T-cell (primary cell): ENCODE measurements at places on chromosomes 6 and 20.

DNA sequence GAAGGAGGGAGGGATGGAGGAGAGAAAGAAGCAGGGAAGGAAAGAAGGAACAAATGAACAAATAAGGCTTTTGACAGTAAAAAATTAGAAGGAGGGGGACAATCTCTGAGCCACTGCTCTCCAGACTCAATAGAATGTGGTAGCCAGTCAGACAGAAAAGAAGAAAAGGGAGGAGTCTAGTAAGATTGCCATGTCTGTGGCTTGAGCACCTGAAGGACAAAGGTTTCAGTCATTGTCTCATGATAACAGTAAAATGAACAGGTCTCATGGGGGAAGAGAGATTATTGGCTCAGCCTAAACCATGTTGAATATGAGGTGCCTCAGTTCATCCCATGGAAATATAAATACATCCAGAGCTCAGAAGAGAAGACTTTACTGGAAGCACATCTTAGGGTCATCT is 14.0 kb upstream of the LOC128125822 start:
- no peak for DNase-seq

GRCh38 chr20:23225407-23226060 is 125.1 kb upstream of the NXT1 start:
- no peak for DNase-seq

DNA sequence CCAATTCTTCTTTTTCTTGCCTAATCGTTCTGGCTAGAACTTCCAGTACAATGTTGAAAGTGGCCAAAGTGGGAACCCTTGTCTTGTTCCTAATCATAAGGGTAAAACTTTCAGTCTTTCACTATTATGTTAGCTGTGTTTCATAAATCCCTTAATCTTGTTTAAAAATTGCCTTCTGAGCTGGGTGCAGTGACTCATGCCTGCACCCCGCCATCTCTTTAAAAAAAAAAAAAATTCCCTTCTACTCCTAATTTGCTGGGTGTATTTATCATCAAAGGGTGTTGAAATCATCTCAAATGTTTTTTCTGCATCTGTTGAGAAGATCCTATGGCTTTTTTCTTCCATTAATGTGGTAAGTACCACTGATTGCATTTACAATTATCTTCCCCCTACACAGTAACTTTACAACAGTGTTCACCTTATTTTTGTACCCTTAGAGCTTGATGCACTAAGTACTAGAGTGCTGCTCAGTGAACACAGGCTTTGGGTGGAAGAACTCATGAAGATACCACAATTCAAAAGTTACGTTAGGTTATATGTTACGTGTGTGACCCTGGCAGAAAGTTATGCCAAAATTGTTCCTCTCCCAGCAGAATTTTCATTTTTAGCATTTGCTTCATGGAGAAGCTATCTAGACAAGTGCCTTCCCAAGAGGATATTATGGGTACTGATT is 9.7 kb downstream of the SNRPB start:
- no peak for DNase-seq

DNA sequence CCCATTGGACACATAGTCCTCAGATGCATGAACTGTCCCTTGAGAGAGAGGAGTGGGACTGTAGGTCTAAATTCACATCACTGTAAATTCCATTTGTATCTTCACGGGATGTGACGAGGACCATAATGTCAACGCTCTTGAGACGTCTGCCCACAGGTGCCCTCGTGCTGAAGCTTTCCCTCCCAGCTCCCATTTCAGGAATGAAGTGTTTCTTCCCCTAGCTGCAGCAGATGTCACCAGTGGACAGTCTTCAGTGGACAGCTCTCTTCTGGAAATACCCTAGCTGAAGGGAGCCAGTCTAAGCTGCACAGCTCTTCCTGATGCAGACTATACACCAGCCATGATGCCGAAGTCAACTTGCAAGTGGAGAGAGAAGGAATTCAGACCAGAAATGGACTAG is 217.4 kb upstream of the ECI2 start:
- no peak for DNase-seq

GRCh38 chr6:144049386-144049785 is 41.3 kb upstream of the PLAGL1 start:
- DNase-seq, result no peak

- no peak for DNase-seq
These were observed 240.5 kb upstream of the PLN start for GRCh38 chr6:118307581-118307980.

- DNase-seq, result peak; percentile 9
These were observed 632 bp downstream of the CGAS start for GRCh38 chr6:73451223-73452106.

DNA sequence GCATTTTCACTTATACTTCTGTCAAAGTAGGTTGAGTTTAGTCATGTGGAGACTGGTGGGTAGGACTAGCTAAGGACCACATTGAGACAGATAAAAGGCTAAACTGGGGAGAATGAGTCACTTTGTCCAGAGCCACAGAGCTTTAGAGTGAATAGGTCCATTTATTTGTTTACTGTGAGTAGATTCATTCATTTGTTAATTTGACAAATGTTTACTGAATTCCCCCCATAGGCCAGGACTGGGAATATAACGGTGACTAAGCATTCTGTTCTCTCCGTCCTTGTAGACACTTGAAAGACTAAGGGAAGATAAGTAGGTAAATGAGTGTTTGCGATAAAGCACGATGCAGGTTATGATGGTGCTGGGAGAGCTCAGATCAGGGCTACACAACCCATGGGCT is 699.7 kb upstream of the ID4 start:
- DNase-seq, result no peak

- DNase-seq, result peak; percentile 67
These were observed 37.1 kb downstream of the SUN5 start for GRCh38 chr20:32966881-32967781.

DNA sequence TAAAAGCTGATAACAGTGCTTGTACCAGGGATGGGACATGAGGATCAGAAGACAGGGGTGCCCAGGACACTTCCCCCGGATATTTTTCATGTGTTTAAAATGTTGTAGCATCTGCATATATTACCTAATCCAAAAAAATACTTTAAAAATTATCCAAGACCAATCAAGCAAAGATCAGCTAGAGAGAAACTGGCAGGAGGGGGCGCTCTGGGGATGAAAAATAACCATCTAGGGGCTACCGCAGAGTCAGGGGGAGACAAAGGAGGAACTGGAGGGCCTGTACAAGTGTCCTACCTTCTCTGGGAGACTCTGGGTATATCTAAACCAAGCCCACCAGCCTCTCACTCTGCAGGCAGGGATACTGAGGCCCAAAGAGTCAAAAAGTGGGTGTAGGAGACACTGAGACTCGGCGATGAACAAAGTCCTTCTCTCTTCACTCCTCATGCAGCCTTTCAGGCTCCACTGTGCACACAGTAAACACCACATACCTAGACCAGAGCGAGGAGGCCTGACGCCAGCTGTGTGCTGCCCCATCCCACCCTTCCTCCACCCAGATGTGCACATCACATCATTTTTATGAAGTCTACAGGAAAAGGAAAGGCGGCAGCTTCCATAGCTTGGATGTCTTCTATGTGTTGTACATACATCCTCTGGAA is 9.8 kb downstream of the RIMS4 start:
- no peak for DNase-seq

- no peak for DNase-seq
These were observed 3.3 kb upstream of the RSPO3 start for GRCh38 chr6:127115084-127115655.

GRCh38 chr6:10463491-10464481 is 48.9 kb upstream of the TFAP2A start:
- no peak for DNase-seq

GRCh38 chr6:50818673-50819072 is at the start of gene TFAP2B:
TSS of gene TFAP2B (plus strand) at chr6:50818871. CDS start at chr6:50818892, 21 bp downstream.
- DNase-seq, result no peak
